NCI-H2171 (cell line): ENCODE measurements at places on chromosomes 5 and 9.

DNA sequence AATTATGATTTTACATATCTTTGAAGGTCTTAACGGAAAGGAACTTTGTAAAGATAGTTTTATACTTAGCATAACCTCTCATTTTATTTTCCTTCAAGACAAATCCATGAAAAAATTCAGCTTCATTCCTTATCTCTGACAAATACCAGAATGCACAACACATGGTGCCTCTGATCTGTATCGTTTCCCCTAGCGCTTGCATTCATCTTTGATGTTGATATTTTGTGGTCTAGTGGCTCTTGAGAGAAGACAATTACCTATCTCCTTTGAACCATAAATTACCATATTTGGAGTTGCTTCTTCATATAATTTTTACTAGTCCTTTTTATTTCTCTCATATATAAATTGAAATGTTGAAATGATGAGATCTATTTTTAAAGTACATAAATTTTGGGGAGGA is 551.3 kb downstream of the PDE4D start:
- no peak for DNase-seq

- peak; percentile 33 for DNase-seq
These were observed 624.1 kb downstream of the ISL1 start for GRCh38 chr5:52007230-52007858.

DNA sequence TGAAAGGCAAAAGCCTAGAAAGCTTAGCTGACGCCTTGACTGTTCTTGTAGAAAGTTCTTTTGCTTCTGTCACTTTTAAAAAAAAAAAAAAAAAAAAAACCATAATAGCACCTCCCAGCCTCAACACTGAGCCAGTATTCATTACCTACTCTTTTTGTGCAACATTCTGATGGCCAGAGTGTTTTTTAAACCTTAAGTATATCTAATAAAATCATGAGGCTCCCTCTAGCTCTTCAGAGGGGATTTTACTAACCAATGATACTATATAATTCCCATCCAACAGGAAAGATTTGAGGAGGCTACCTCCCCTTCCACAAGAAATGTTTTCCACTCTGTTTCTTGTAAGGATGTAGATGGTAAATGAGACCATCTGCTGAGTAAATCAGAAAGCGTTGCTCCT is 3.9 kb downstream of the BNC2 start:
- DNase-seq: no peak

- no peak for DNase-seq
These were observed 820.8 kb upstream of the EDIL3 start for GRCh38 chr5:85205430-85205829.

DNA sequence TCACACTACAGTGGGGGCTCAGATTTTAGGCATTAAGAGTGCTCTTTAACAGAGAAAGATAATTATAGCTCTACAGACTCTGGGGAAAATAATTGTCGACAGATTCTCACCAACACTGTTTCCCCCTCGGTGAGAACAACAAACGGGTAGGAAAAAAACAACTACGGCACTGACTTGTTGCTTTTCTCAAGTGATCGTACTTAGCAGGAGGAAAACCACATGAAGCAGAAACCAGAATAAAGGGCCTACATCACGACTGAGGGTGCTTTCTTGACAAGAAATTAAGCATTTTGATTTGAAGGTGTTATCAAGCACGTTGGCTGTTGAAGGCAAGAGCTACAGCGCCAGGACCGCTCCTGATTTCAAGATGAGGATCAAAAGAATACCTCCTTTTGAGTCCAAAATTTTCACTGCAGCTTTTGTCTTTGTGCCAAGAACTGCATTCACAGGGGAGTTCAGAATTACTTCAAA is 27.2 kb upstream of the CER1 start:
- no peak for DNase-seq

- DNase-seq: no peak
These were observed 16.2 kb downstream of the SLC1A1 start for GRCh38 chr9:4506490-4506889.

DNA sequence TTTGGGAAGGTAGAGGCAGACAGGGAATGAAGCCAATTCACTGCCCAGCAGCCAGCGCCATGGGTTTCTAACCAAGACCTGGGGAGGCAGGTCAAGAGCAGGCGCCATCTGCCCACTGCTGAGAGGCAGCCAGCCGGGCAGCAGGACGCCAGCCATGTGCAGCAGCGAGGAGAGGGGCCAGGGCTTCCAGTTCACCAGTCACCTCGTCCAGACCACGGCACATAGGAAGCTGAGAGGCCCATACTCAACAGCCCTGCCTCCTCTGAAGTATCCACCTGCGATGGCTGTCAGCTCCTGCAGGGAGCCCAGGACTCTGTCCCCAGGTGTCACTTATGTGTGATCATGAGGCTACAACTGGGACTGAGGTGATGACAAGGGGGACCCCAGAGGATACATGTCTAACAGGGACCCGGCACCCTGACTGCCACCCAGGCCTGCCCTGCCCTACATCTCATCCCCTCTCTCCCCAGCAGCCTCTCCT is 30.1 kb downstream of the IPPK start:
- DNase-seq: no peak

DNA sequence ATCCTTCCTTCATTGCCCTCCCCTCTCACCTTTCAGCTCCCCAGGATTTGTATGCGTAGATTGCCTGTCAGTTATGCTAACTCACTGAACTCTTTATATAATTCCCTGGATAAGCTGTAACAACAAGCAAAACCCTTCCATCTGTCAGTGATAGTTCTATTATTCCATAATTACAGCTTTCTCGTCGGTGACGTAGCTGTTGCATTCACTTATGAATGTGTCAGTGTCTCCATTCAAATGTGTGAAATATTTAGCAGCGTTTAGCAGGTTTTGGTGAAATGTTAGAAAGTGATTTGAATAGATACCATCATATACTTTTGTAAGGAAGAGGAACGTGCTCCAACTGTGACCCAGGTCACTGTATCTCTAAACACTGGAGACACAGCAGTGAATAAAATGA is 45.2 kb downstream of the PIP5K1B start:
- no peak for DNase-seq

DNA sequence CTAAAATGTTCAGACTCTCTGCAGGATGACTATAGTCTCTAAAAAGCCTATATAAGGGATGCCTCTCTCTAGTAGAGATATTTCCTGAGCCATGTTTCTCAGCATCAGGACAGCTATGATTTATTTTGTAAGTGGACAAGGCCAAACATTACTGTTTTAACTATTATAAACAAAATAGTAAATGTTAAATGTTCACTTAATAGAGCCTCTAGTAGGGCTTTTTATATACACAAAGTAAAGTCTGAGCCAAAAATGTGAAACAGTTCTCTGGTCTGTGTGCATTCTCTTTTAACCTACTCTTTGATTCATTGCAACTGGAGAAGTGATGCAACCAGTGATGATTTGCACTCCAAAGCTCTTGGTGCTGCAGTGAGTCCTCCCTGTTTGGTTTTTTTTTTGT is 220.5 kb downstream of the GDNF start:
- no peak for DNase-seq

GRCh38 chr5:120806202-120806601 is 342.1 kb downstream of the PRR16 start:
- DNase-seq: no peak

DNA sequence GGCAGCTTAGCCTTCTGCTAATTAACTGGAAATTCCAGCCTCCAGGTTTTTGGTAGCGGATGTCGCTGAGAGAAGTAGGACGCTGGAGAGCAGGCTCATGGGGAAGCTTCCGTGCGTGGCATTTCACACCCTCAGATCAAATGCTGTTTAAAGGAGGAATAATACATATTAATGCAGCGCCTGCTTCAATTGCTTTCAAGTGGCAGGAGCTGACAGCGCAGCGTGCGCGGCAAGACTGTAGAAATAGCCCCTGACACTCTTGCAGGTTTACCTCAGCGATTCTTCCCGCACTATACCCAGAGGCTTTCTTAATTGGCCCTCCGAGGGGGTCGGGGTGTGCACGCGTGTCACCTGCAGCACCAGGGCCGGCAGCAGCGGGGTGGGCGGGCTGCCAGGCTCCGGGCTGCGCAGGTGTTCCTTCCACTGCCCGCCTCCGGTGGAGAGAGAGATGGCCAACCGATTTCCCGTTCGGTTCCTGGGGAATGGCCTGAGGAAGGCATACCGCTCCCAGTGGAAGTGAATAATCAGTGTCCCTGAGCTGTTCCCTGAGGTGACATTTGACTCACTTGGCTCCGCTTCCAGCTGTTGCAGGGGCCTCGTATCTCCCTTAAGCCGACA is 427.9 kb downstream of the KCTD16 start:
- DNase-seq: peak; percentile 5

DNA sequence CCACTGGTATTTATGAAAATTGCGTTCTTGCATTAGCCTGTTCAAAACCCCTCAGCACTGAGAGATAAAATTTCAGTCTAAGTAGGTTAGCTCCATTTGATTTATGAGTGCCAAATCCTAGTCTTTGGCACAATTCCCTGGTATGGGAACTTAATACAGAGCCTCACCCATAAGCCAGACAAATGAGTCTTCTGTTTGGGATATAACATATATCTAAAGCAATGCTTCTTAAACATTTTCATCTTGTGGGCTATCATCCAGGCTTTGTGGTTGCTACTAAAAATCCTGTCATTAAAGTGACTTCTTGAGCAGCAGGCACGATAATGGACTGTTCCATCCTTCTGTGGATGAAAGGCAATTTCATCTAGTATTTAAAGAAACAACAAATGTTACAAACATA is 419.5 kb upstream of the ACTBL2 start:
- DNase-seq: no peak

DNA sequence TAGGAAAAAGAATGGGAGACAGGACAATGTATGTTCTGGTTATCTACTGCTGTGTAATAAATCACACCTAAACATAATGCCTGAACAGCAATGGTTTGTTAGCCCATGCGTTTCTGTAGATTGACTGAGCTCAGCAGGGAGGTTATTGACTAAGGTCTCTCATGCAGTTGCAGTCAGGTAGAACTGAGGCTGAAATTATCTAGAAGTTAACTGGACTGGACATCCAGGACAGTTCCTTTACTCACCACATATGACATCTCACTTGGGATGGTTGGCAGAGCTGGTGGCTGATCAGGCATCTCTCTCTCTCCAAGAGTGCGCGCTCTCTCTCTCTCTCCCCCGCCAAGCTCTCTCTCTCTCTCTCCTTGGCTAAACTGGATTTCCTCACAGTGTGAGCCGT is 8.9 kb upstream of the FOXB2 start:
- no peak for DNase-seq

DNA sequence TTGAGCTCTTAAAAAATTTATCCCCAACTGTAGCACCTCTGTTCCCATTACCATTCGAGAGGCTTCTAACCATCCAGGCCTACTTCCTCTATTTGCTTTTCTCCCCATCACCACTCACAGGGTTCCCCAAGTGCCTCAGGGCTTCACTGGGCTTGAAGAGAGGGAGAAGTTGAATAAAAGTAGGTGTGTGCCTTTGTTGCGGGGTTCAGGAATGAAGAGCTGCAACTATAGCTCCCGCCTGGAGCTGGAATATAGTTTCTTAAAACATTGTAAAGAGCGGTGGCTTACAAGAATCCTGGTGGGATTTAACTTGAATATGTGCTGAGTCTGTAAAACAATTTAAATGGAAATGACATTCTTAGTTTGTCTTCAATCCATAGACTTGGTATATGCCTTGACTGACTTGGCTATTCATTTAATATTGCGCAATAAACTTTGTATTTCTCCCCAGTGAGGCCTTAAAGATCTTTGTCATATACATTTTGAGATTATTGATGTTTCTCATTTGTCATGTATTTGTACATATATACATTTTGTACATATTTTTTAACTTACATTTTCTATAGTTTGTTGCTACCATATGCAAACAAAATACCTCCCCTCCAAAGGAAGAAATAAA is 7.2 kb downstream of the ENTREP1 start:
- no peak for DNase-seq

GRCh38 chr9:84950879-84951811 is 281.6 kb downstream of the NTRK2 start:
- no peak for DNase-seq

- no peak for DNase-seq
These were observed 632.7 kb downstream of the TLR4 start for GRCh38 chr9:118336943-118337330.

GRCh38 chr5:130323804-130324454 is 419.7 kb downstream of the CHSY3 start:
- no peak for DNase-seq
